ENCODE measurements at places on chromosomes 4 and X.
A peak's percentile ranks its signal among the peaks of the same experiment; 100 is the strongest.

DNA sequence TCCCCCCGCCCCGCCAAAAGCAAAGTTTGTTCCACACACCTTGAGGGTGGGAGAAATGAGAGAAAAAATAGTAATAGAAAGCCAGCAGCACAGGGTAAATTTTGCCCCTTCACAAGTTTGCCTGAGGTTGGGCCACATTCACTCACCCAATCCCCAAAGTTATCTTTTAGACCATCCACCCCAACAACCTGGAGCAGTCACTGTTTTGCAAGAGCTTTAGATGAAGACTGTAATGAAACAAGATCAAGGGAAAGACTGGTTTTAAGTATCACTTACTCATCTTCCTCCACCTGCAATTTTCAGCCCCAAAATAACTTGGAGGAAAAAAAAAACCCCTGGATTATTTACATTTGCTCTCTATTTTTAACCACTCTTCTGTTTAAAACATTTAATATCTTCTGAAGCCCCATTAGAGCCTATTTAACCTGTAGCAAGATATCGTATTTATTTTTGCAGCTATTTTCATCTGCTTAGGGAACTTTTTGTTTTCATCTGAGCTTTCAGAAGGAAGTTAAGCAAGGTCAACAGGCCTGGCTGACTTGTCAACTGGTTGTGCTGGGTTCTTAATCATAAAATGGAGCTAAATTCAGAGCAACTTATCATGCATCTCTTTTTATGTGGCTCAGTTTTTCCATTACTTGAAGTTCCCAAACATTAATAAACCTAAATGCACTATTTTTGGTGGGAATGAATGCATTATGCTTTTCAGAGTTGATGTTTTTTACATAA lies 24.6 kb upstream of the TBL1X start:
- H3K27me3 ChIP-seq, result no peaks in the 10 kb centered on the region
- H3K4me1 ChIP-seq, result no peaks in the 10 kb centered on the region
- H3K36me3 ChIP-seq, result no peaks in the 10 kb centered on the region
- no peak overlapping the region for H3K4me3 ChIP-seq

DNA sequence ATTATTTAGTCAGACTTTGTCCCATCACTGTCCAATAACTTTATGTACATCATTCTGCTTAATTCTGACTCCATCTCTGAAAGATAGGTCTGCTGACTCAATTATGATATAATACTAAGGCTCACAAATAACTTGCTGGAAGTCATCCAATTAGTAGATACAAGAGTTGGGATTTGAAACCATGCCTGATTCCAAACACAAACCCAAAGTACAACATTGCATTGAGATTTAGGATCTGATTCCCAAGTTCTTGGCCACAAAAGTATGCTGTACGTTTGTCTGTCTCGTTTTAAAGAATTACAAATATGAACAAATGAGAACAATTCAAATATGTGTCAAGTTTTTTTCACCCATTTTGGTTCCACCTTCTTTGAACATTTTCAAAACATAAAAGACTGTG lies 108.8 kb downstream of the AMELX start:
- DNase-seq, result no peak
- no peaks in the 10 kb centered on the region for H3K27me3 ChIP-seq
- no peak overlapping the region for H3K27ac ChIP-seq
- no peaks in the 10 kb centered on the region for H3K36me3 ChIP-seq
- no peaks in the 10 kb centered on the region for H3K4me1 ChIP-seq
- no peak overlapping the region for H3K4me3 ChIP-seq

DNA sequence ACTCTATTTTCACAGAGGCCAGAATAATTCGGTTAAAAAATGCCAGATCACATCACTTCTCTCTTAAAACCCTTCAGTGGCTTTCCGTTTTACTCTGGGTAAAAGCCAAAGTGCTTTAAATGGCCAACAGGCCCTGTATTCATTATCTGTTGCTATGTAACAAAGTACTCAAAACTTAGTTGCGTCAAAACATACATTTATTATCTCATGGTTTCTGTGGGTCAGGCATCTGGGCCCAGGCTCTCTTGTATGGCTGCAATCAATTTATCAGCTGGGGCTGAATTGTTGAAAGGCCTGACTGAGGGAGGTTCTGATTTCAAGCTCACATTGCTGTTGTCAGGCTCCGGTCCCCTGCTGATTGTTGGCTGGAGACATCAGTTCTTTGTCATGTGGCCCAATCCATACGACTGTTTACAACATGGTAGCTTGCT lies 72.7 kb upstream of the H2AZ1 start:
- no peak overlapping the region for H3K27ac ChIP-seq
- no peaks in the 10 kb centered on the region for H3K36me3 ChIP-seq
- no peak overlapping the region for H3K4me3 ChIP-seq
- no peak for DNase-seq

DNA sequence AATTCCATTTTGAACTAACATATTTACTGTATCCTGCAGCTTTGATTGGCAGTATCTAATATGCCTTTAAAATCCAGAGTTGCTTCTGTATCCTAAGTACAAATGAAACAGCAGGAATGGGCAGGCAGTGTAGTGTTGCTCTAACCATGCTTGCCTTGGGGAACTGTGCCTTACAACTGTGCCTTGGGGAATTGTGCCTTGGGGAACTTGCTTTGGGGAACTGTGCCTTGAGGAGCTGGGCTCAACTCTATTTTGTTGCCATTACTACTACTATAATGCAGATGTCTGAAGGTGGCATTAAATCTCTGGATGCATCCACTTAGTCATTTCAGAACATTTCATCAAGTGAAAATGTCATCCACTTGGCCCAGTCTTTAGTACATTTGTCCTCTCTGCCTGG lies 6.9 kb downstream of the CXCL3 start:
- H3K36me3 ChIP-seq, result no peaks in the 10 kb centered on the region
- H3K4me3 ChIP-seq, result no peak overlapping the region
- H3K27me3 ChIP-seq, result no peaks in the 10 kb centered on the region
- H3K27ac ChIP-seq, result no peak overlapping the region
- no peaks in the 10 kb centered on the region for H3K4me1 ChIP-seq
- DNase-seq, result no peak

GRCh38 chr4:186820391-186820891 lies 96.8 kb upstream of the FAT1 start:
- no peak overlapping the region for H3K27ac ChIP-seq
- H3K4me1 ChIP-seq, result no peaks in the 10 kb centered on the region
- H3K4me3 ChIP-seq, result no peak overlapping the region
- no peak for DNase-seq
- no peaks in the 10 kb centered on the region for H3K36me3 ChIP-seq
- no peaks in the 10 kb centered on the region for H3K27me3 ChIP-seq

- DNase-seq, result no peak
- H3K36me3 ChIP-seq, result no peaks in the 10 kb centered on the region
- no peak overlapping the region for H3K27ac ChIP-seq
- no peaks in the 10 kb centered on the region for H3K4me1 ChIP-seq
- no peaks in the 10 kb centered on the region for H3K27me3 ChIP-seq
Measured at GRCh38 chr4:72629540-72629939, 60.5 kb upstream of the ADAMTS3 start.

DNA sequence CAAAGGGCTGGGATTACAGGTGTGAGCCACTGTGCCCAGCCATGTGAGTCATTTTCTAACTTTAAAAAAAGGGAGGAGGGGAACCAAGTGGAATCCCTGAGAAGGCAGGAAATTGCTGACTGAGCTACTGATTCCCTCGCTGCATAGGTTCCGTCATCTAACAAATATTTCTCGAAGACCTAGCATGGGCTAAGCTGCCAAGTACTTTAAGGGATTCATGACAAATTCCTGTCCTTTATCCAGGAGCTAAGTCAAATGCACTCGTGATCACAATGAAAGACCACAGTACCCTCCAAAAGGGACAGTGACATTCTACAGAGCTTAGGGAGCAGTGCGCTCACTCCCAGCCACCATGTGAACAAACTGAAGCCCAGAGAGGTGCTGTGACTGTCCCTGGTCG lies 33.2 kb upstream of the MAN2B2 start:
- no peaks in the 10 kb centered on the region for H3K4me1 ChIP-seq
- no peak overlapping the region for H3K27ac ChIP-seq
- H3K36me3 ChIP-seq, result no peaks in the 10 kb centered on the region
- H3K4me3 ChIP-seq, result no peak overlapping the region

GRCh38 chrX:123878252-123878721 lies 18.4 kb downstream of the XIAP start:
- DNase-seq, result no peak
- no peak overlapping the region for H3K4me3 ChIP-seq
- H3K4me1 ChIP-seq, result peaks cover 26% of the 10 kb centered on the region
- H3K27me3 ChIP-seq, result no peaks in the 10 kb centered on the region
- H3K27ac ChIP-seq, result peak overlapping the region; percentile 29

GRCh38 chr4:149638073-149638472 lies 177.6 kb downstream of the IQCM start:
- no peak overlapping the region for H3K4me3 ChIP-seq
- no peak overlapping the region for H3K27ac ChIP-seq

GRCh38 chr4:48649505-48649904 lies 130.6 kb downstream of the FRYL start:
- no peaks in the 10 kb centered on the region for H3K27me3 ChIP-seq
- H3K36me3 ChIP-seq, result no peaks in the 10 kb centered on the region
- peaks cover 5% of the 10 kb centered on the region for H3K4me1 ChIP-seq
- DNase-seq, result no peak
- H3K27ac ChIP-seq, result no peak overlapping the region

- no peaks in the 10 kb centered on the region for H3K4me1 ChIP-seq
- H3K27me3 ChIP-seq, result no peaks in the 10 kb centered on the region
- H3K36me3 ChIP-seq, result no peaks in the 10 kb centered on the region
- no peak for DNase-seq
- H3K4me3 ChIP-seq, result no peak overlapping the region
Measured at GRCh38 chr4:123278755-123279154, 117.8 kb upstream of the SPRY1 start.

- no peaks in the 10 kb centered on the region for H3K4me1 ChIP-seq
- no peaks in the 10 kb centered on the region for H3K36me3 ChIP-seq
- H3K27me3 ChIP-seq, result no peaks in the 10 kb centered on the region
- H3K4me3 ChIP-seq, result no peak overlapping the region
- DNase-seq, result no peak
Measured at GRCh38 chr4:180532691-180533090, 1710.5 kb upstream of the TENM3 start.

GRCh38 chrX:130171446-130172126 lies at the start of gene RAB33A:
RAB33A (plus strand) TSS chrX:130171962; CDS start chrX:130172063, 101 bp downstream.
- H3K4me1 ChIP-seq, result no peaks in the 10 kb centered on the region
- no peaks in the 10 kb centered on the region for H3K36me3 ChIP-seq
- no peak within 1 kb of the TSS for H3K27ac ChIP-seq

DNA sequence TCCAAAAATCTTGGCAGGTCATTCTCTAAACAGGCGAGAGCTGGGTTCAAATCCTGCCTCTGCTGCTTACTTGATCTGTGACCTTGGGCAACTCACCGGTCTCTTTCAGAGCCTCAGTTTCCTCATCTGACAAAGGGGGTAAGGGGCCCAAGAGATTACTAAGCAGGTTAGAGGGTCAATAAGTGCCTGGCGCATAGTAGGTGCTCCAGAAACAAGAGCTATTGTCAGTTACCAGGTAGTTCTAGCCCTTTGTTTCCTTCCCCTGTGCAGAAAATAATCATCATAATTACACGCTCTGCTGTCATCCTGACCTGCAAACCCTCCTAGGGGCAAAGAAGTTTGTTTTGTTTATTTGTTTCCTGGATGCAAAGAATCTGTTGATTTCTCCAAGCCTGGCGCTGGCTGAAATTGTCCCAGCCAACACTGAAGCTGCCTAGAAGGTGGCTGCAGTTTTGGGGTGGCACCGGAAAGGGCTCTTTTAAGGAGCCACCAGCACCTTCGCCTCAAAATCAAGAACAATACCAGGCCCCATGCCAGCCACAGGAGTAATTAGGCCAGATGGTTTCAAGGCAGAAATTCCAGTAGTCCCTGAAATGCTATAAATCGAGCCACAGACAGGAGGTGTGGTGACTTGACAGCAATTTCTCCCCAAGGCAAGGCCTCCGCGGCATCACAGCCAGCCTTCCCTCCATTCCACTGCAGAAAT lies 10.2 kb upstream of the KIAA0232 start:
- no peak overlapping the region for H3K4me3 ChIP-seq
- peak overlapping the region; percentile 84 for H3K27ac ChIP-seq
- H3K36me3 ChIP-seq, result no peaks in the 10 kb centered on the region

GRCh38 chrX:25819879-25820278 lies 318.3 kb upstream of the MAGEB18 start:
- H3K4me1 ChIP-seq, result no peaks in the 10 kb centered on the region
- no peaks in the 10 kb centered on the region for H3K36me3 ChIP-seq
- no peak for DNase-seq
- H3K27me3 ChIP-seq, result no peaks in the 10 kb centered on the region
- no peak overlapping the region for H3K27ac ChIP-seq

DNA sequence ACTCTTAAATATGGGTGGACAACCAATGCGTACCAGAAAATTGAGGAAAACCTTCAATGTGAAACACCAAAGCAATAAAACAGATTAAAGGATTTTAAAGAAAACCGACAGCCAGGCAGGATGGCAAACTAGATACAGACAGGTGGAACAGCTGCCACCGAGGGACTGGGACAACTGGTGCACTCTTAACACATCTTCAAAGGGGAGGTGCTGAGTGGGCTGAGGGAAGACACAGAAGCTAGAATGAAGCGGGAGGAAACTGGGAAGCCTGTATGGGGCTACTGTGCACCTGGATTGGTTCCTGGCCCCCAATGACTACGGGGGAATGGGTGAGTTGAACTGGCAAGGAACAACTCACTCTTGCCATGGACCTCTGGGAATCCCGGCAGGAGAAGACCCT lies 20.7 kb downstream of the ZNF280C start:
- H3K4me1 ChIP-seq, result peaks cover 9% of the 10 kb centered on the region
- DNase-seq, result no peak
- H3K27ac ChIP-seq, result no peak overlapping the region

DNA sequence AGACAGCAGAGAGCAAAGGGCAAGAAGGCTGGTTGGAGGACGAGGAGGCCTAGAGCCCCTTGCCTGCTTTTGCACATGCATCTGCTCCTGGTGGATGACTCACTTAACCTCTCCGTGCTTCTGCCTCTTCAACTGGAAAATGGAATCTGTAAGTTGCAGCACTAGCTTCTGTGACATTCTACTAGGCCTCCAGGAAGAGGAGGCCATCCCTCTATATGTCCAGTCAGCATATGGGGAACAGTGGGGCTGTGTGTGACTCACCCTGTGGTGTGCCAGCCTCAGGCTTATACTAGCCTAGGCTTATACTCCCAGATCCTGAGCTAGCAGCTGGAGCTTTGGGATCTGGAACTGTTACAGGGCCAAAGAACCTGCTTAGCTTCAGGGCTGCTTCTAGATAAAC lies 36.0 kb downstream of the RTL9 start:
- H3K4me1 ChIP-seq, result no peaks in the 10 kb centered on the region
- no peaks in the 10 kb centered on the region for H3K27me3 ChIP-seq
- DNase-seq, result no peak
- H3K36me3 ChIP-seq, result no peaks in the 10 kb centered on the region
- H3K4me3 ChIP-seq, result no peak overlapping the region

DNA sequence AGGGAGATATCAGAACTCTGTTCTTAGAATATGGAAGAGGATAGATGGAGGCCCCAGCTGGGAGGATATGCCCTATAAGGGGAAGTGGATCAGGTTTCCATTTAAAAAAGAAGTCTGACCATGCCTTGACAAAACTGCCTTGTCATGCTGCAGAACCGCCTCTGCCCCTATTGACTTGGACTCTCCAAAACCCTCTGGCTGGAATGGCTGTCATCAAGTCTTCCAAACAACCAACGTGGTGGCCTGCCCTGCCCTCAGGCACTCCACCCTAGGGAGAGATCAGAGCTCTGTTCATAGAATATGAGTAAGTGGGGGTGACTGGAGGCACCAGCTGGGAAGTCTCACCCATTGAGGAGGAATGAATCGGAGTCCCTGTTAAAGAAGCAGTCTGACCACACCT lies 114.9 kb downstream of the VSIG4 start:
- H3K27ac ChIP-seq, result peak overlapping the region; percentile 60
- H3K4me3 ChIP-seq, result no peak overlapping the region
- H3K36me3 ChIP-seq, result no peaks in the 10 kb centered on the region
- H3K4me1 ChIP-seq, result no peaks in the 10 kb centered on the region
- no peaks in the 10 kb centered on the region for H3K27me3 ChIP-seq

GRCh38 chr4:85741381-85741780 lies 266.4 kb downstream of the ARHGAP24 start:
- no peaks in the 10 kb centered on the region for H3K27me3 ChIP-seq
- no peak overlapping the region for H3K27ac ChIP-seq
- peaks cover 40% of the 10 kb centered on the region for H3K4me1 ChIP-seq
- H3K36me3 ChIP-seq, result no peaks in the 10 kb centered on the region
